Kidney epithelial cell (primary cell): ENCODE measurements at places on chromosomes 1 and 21.
A peak's percentile ranks its signal among the peaks of the same experiment; 100 is the strongest.

DNA sequence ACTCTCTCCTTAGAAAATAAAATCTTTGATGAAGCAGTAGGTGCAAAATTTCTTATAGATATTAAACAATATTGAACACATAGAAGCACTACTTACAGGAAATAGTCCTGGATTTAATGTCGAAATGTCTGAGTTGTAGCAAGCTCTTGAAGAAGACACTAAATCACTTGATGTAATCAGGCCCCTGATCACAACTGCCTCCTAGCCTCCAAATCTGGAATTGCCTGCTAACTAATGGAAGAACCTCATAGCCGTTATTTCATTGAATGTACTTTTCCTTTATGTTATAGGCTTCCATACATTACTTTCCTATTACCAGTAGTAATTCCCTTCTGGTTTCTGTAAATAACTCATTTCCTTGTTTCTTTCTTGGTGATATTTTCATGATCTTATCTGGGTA is 675.7 kb upstream of the CHRM3 start:
- DNase-seq: no peak

DNA sequence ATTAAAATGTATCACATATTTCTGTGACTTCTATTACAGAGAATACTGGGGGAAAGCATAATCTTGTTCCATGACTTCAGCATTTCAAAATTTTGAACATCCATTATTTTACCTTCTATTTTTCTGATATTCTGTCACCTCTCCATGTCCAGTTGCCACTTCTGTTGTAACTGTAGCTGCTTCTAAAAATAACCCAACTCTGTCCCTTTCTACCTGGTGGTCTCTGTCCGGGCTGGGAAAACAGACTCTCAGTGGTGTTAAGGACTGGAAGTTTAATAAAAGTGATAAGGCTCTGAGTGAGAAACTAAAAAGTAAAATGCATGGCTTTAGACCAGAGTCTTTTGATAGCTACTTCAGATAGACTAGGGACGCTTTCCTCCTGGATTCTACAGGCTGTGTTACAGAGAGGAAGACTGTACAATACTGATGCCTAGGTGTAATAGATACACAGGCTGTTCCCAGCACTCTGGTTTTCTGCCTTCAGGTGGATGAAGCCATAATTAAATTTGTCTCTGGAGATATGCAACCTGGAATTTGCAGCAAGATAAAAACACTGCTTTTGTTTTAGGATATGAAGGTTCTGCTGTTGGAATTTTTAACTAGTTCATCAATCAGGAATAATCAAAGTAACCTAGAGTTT is 42.1 kb upstream of the SEC16B start:
- DNase-seq: no peak

- DNase-seq: no peak
These were observed 151.5 kb downstream of the CLEC20A start for GRCh38 chr1:178345238-178345637.

- DNase-seq: no peak
These were observed 55.1 kb downstream of the PCBP3 start for GRCh38 chr21:45698493-45699184.

- DNase-seq: no peak
These were observed 93.0 kb upstream of the RAVER2 start for GRCh38 chr1:64651841-64652240.

DNA sequence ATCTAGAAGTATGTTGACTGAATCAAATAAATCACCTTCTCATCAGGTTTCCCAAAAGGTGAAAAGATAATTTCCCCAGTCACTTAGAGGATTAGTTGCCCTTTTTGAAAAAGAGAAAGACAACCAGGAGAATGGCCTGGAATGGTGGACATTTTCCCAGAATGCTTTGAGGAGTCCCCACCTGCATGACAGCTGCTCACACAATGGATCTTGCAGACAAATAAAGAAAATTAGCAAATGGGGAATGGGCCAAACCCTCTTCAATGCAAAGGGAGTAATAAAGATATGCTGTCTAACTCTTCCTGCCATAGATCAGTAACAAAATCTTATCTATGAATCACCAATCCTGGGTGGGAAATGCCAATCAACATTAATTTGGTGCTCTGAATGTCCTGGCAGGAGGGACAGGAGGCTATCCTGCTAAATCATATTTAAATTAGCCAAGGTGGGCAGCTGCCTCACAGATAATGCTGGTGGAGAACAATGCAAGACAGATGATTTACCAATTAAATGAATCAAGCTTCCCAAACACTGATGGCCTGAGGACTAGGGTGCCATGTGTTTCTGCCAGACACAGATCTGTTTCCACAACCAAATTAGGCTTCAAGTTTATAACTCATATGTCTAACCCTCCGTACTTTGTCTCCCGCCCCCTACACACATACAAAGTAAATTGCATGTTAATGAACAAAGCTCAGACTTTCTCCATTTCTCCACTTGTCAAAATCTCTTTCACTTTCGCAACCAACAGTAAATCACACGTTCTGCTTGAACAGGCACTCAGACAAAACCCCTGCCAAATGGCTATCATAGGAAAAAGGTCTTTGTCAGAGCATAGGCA is 488.0 kb upstream of the PLXNA2 start:
- peak; percentile 41 for DNase-seq

- DNase-seq: no peak
These were observed 66.5 kb upstream of the RCC1 start for GRCh38 chr1:28439320-28439719.

DNA sequence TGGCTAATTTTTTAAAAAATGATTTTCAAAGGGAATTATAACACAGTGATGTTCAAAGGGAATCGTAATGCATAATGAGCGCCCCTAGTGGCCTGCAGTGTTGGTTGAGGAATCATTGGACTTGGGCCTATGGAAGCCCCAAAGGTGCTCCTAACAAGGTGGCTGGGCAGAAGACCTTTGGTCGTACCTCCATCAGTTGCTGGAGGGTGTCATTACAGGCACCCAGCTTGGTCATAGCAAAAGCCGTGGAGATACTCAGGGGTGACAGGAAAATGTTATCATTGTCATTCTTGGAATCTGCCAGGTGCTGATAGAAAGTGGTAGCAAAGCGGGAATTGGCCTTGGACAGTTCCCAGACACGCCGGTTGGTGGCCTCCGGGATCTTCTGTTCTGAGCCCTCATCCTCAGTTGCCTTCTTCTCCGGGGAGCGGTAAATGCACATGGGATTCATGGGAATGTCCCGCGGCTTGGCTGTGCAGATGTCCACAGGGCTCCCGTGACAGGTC is 2.7 kb downstream of the SERPINC1 start:
- DNase-seq: no peak

DNA sequence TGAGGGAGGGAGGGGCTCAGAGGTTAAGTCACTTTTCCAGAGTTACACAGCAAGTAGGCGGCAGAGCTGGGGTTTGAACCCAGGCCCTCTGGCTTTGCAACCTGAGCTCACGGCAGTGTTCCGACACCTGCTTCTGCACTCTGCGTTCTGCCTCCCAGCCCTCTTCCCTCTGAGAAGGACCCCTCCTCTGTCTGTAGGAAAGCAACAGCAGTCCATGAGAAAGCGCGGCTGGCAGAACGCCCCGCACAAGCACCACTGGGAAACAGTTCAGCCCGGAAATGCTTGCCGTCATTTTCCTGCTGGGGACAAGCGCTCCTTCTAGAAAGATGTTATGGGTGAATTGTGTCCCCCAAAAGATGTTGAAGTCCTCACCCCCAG is 241.1 kb downstream of the NPHP4 start:
- no peak for DNase-seq

- DNase-seq: no peak
These were observed 1.1 kb downstream of the ITLN1 start for GRCh38 chr1:160883581-160884513.

DNA sequence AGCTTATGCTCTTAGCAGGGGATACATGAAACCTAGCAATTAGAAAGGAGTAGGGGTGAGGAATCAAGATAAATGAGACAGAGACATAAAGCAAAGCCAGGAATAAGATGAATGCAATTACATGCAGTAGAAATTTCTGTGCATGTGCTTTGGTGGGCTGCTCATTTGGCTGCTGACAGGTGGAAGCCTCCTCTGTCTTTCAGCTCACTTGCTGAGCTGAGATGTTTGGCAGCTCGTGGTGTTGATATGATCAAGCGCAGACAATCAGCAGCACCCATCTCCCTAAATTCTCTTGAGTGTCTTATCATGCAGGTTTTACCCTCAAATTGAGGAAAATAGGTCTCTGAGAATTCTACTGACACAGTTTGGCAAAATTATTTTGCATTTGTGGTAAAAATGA is 108.3 kb upstream of the CD34 start:
- no peak for DNase-seq

- no peak for DNase-seq
These were observed 247.2 kb downstream of the LRRC7 start for GRCh38 chr1:69814926-69815325.

DNA sequence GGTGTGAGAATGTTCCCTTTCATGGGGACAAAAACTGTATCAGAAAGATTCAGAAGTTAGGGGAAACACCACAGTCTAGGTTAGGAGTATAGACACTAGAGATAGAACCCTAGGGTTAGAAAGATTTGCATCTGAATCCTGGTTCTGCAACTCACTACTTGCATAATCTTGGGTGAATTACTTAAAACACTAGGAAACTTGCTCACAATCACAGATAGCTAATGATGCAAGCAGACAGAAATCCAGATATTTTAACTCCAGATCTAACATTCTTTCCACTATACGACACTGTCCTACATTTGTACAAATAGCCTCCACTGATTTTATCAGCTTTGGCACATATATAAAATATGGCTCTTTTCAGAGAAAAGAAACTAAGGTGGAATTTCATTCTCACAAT is 30.8 kb upstream of the GLIS1 start:
- DNase-seq: no peak

DNA sequence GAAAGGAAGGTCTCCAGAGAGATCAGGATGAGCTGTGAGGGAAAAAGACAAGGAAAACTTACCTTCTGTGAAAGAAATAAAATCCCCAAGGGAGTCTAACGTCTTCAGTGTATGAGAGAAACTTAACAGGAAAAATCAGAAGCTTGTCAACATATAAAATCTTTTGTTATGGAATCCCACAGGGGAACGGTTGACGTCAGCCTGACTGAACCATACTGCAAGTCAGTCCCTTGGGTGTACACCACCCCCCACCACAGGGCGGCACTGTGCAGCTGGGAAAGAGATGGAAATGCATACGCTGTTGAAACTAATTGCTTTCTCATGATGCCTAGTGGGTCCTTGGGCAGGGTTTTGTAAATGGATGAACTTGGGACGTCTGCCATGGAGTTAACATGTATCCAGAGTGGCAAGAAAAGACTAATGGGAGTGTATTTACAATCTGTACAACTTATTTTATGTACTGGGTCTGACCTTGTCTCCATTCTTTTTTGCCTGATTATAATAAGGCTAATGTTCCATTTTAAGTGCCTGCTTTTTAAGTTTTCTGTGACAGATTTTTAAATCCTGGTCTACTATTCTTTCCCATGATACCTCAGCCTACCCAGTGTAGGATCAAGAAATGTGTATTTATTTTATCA is 22.7 kb downstream of the UTP25 start:
- DNase-seq: no peak

DNA sequence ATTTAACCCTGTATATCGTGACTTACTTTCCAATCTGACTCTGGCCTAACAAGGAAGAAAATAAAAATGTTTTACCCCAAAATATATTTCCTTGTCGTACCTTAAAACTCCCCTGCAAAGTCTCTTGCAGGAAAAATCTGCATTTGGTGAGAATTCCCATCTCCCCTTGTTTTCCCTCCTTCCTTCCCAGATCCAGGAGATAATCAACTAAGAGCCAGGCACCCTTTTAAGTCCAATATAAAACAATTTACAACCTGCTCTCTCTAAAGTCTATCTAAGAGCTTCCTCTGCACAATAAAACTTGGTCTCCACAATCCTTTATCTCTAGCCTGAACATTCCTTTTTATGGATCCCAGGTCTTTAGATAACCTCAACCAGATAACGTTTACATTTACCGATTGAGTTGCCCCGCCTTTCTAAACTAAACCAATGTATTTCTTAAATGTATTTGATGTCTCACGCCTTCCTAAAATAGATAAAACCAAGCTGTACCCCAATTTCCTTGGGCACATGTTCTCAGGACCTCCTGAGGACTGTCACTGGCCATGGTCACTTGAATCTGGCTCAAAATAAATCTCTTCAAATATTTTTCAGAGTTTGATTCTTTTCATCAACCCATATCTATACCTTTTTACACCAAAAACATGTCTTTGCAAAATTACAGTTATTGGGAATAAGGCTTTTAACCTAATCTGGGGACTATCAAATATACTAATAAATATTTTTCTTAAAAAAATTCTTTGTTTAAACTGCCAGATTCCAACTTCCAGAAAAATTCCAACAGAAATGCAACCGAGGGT is 993 bp downstream of the DDX59 start:
- DNase-seq: no peak

DNA sequence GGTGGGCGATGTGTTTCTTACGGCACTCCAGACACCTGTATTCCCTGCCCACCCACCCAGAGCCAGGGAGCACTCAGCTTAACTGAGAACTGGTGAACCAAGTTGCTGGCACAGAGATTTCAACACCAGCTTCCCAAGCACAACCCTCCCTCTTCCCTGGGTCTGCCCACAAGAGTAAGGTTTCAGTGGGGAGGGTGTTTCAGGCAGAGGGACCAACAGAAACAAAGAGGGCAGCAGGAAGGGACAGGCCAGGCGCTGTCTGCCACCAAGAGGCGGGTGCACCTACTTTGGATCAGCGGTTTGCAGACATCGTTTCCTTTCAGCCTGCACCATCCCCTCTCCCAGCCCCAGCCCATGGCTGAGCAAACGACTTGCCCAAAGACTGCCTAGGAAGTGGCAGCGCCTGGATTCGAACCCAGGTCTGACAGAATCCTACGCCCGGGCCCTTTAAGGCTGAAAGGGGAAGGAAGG is 21.9 kb upstream of the ALDH4A1 start:
- no peak for DNase-seq

- DNase-seq: no peak
These were observed at the start of gene RHOU for GRCh38 chr1:228734881-228735801. RHOU (plus strand) TSS chr1:228735479; CDS start chr1:228735743, 264 bp downstream.

DNA sequence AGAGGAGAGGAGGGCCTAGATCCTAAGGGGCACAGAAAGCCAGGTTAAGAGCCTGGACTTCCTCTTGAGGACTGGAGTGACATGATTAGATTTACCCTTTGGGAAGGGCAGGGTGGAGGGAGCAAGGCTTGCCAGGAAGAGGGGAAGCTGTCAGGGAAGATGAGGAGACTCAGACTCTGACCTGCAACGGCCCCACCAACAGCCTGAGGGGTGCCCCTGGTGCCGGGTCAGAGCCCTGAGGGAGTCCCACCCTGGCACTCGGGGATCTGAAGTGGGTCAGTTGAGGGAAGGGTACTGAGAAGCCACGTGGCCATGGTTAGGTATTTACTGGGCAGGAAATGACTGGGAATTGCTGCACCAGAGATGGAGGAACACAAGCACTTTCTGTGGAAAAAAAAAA is 9.8 kb downstream of the ECE1 start:
- DNase-seq: no peak

GRCh38 chr1:43282220-43283195 is 2.9 kb downstream of the C1orf210 start:
- no peak for DNase-seq

- DNase-seq: no peak
These were observed 1.2 kb downstream of the OLIG1 start for GRCh38 chr21:33070998-33071769.
